Breast epithelium (tissue), 4 donors: ENCODE measurements at places on chromosomes 2 and 18. TPM values are rescaled to one million over a fixed set of nuclear protein-coding genes. Genes with fewer than 3 reads are reported as not detected.

CYTIP gene
- 16.8 TPM for total RNA-seq

CGREF1 gene
- total RNA-seq, result 16.4 TPM

FSIP2 gene
- total RNA-seq, result 0.64 TPM

DNA sequence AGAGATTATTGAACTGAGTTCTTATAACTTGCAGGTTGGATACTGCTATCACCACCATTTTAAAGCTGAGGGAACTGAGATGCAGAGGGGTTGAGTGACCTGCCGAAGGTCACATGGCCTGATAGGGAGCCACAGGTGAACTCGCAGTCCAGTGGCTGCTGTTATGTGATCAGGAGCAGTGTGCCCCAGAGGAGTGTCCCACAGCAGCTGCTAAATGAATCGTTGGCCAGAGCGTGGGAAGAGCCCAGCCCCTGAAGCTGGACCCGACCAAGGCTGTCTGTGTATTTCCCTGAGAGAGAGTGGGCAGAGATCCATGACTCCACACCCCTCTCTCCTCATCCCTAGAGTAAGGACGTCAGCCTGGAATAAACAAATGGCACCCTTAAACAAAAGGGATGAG, 26.7 kb upstream of the PRLH start:
- no peak for DNase-seq

DNA sequence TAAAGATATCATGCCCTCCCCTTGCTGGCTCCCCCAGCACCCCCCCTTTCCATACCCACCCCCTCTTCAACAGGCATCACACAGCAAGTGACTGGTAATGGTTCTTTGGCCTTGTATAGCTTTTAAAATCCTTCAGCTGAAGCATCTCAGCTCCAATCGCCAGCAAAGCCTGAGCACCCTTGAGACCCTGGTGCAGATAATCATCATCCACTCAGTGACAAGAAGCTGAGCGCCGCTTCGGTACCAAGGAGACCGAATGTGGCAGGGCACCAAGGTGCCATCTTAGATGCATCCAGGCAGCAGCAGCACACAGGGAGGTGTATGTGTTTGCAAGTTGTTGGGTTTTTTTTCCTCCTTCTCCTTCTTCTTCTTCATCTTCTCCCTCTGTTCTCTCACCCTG, 232.7 kb downstream of the BCL11A start:
- no peak for DNase-seq

DNA sequence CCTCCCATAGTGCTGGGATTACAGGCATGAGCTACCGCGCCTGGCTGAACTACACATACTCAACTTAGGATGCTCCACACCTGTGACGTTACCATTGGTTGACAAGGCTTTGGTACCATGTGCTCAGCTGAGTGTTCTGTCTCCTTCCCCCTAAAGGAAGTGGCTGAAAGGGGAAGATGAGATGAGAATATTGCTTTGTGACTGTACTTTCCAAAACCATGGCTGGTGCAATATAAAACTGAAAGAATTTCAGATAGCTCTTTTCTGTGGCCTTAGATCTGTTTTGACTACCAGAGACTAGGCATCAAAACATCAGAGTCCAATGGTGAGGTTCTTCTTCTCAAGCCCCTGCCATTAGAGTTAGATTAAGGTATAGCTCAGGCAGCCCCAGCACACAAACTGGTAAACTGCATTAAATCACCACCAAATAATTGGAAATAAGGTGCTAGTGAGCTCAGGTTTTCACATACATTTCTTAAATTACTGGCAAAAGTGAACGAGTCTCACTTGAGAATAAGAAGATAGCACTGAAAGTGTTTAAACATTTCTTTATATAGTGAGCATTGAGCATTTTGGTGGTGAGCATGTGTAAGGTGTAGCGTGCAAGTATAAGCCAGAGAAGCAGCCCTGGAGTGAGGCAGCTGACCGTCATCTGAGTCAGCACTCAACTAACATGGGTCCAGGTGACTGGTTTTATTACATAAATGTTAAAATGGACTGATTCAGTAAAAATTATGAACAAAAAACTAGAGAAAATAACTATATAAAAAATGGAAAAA, 113.5 kb upstream of the FZD5 start:
- no peak for DNase-seq

DNA sequence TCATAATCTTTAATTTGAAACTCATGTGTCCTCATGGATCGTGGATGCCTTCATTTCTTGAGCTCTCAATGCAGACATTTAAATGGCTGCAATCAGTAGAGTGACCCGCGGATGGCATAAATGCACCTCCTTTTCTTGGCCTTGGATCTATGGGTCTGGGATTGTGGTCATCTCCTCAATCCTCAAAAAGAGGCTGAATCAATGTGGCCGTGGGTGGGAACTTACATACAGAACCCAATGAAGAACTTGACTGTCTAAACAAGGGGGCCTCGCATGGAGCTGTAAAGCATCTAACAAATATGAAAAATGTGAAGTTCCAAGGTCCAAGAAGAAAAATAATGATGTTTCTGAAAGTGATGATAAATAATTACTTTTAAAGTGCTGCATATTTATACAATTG, 2.9 kb downstream of the HOXD13 start:
- no peak for DNase-seq

GRCh38 chr2:154710078-154710477, 11.6 kb downstream of the KCNJ3 start:
- no peak for DNase-seq

DNA sequence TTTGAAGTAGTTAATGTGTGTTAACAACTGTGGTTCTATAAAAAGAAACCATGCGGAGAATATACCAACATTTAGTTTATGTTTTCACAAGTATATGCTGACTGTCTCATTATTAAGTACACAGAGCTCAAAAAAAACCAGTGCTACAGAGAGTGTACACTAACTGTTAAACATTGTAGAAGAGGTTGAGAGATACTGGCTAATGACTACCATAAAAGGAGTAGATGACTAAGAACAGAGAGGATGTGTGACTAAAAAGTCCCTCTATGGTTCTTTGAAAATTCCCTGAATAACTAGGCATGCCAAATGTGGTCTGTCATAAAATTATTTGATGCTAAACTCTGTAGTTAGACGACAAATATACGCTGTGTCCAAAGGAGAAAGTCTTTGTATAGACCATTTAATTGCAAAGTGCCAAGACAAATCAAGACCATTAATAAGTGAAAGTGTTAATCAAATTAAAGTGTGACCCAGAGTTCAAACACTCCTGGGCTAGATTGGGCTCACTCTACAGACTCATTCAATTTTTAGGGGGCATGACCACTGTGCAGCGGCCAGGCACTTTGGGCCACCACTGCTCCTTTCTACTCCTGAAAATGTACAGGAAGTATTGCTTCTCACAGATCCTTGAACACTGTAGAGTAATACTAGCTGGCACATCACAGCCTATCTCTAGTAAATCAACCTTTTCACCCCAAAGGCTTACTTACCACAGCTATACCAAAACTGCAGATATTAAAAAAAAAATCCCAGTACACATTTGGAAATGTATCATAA, 45.1 kb upstream of the SERTAD2 start:
- no peak for DNase-seq

DNA sequence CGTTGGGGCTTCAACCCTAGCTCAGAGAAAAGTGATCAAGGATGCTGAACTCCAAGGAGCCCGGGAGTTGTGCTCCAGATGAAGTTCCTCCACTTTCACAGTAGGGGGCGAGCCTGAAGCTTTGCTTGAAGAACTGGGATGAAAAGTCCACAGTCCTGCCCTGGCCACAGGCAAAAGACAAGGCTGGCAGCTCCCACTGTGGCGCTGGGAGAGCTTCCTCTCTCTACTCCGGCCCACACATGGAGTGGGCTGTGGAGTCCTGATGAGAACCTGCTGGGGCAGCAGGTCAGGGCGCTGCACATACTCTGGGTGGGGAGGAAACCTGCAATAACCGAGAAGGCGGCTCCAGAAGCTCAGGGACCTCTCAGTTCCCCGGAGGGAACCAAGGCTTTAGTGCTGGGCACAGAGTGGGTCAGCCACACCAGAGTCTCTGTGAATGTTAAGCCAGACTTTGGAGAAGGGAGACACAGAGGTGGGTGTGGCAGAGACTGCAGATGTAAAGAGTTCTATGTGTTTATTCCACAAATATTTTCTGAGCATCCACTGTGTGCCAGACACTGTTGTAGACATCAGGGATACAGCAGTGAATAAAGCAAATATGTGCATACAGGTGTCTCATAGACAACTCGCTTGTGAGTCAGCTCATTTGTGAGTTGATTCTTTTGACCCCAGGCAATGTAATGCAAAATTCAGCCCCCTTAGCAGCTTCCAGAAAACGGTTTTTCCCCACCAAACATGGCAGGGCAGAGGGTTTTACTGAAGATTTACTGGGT, 48.0 kb upstream of the MRPL33 start:
- DNase-seq, result peak; percentile 72

DNA sequence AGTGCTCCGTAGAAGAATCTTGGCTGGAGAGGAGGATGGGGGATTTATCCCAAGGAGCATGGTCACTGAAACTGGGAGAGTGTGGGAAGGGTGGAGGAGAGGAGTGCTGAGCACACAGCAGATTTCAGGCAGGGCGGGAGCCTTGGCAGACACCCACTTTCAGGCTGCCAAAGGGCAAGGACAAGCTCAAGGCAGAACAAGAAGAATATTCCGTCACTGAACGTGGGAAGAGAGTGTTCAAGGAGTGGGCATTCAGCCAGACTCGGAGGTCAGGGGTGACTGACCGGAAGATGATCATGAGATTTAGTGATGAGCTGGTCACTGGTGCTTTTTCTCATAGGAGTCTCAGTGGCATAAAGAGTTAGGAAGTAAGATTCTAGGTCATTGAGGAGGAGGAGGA, 136.2 kb upstream of the RASGRP3 start:
- peak; percentile 60 for DNase-seq

DNA sequence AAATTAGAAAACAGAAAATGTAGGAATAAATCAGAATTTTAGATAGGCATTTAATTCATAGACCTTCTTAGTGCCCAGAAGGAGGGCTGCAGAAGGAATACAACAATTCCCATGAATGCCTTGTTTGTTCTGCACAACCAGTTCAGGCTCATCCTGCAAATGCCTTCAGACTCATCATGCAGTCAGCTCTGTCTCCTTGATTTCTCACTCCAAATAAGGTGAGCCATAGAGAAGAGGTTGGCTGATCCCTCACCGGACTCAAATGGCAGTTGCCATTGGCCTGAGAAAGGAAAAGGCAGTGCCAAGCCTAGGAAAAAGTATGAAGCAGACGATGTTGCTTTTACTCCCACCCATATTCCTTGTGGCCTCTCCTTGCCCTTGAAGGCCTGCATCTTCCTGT, 50.3 kb downstream of the DSC3 start:
- DNase-seq, result no peak

DNA sequence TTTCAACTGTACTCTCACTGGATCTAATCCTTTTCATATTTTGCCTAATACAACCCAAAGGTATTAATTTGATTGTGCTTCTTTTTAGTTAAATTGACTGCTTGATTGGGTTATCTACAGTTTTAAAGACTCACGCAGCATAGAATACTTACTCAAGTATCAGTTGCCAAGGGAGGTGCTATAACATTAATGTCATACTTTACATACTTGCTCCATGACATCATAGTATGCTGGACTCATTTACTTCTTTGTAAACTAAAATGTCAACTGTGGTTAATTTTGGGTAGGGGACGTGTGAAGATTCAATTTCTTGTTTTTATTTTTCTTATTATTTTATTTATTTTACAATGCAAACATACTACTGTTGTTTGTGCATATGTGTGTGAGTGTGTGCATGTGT, 716.2 kb upstream of the VRK2 start:
- DNase-seq, result no peak

DNA sequence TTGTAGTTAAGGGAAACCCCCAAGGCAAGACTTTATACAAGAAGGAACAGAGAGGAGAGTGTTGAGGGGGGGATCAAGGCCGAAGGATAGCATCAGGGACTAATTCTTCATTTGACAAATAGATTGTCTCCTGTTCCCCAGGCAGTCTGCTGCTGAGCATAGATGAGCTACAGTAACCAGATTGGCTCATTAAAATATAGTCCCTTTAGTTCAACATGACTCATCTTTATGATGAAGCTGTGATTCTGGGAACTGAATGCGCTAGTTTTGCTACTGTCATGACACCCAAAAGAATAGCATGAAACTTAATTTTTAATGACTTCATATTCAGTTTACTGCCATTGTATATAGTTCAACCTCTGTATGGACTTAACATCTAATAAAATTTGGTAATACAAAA, 35.5 kb downstream of the TMEFF2 start:
- DNase-seq, result no peak

- DNase-seq, result no peak
Observed at GRCh38 chr2:8193146-8193545, 488.7 kb upstream of the ID2 start.

DNA sequence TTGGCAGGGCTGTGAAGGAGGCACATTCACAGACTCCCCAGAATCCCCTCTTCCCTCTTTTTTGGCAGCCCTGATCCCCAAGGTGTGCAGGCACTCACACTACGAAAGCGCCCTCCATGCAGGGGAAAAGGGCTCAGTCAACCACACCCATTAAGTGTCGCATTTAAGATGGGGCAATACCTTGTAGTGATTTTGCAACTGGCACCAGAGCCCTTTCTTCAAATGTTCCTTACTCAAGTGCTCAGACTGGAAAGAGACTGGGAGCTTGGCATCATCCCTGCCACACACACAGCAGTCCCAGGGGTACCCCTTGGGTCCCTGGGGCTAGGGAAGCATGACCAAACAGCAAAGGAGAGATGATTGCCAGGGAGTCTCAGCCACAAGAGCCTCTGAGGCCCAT, 190.1 kb downstream of the HAUS1 start:
- no peak for DNase-seq

GRCh38 chr18:72206814-72207213, 337.3 kb downstream of the CBLN2 start:
- DNase-seq, result no peak

GRCh38 chr18:42860011-42860410, 255.5 kb downstream of the RIT2 start:
- no peak for DNase-seq

DNA sequence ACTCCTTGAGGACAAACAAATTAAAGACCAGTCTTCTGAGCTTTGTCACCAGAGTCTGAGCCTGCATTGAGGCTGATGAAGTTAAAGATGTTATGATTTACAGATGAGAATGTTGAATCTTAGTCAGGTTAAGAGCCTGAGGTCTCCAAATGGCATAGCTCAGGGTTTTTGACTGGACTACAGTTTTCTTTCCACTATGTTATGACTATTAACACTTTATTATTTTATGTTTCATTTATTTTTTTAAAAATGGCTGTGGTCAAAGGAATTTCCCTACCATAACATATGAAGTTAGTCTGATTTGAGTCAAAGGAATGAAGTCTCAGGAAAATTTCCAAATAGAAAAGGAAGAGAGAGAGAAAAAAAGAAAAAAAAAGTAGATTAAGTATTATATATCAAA, 39.7 kb upstream of the CWC22 start:
- DNase-seq, result no peak
